Stimulated activated naive CD4-positive, alpha-beta T cell treated with Interleukin-2 at 50 U/mL for 16 hours (primary cell): ENCODE measurements at places on chromosomes 1 and 21.

GRCh38 chr1:35080171-35080854 lies 1.1 kb downstream of the ZMYM1 start:
- DNase-seq, result no peak

- DNase-seq, result no peak
These were observed 15.4 kb upstream of the LYST start for GRCh38 chr1:235881930-235882700.

- DNase-seq, result no peak
These were observed 12.6 kb downstream of the FHAD1 start for GRCh38 chr1:15259622-15260007.

DNA sequence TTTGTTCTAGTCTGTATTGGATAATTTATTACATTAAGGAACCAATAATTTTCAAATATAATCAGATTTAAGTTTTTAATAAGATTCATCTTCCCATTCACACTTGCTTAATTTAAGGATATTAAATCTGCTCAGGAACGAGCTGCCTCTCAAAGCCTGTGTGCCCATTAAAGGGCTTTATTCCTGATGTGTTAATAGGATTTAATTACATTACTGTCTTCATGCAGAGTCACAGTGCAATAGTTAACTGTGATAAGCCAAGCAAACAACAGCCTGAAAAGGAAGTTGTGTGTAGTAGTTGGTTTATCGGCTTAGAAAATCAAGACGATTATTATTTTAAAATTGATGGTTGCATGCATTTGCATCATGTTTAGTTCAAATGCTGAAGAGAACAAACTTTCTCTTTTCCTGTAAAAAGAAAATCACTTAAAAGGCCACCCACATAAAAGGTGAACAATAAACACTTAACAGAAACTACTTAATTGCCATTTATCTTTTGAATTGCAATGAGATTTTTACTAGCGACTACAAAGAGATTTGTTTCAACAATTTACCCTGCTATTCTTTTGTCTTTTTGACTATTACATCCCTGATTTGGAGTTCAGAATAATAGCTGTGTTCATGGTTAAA lies 174.6 kb downstream of the RWDD3 start:
- no peak for DNase-seq

DNA sequence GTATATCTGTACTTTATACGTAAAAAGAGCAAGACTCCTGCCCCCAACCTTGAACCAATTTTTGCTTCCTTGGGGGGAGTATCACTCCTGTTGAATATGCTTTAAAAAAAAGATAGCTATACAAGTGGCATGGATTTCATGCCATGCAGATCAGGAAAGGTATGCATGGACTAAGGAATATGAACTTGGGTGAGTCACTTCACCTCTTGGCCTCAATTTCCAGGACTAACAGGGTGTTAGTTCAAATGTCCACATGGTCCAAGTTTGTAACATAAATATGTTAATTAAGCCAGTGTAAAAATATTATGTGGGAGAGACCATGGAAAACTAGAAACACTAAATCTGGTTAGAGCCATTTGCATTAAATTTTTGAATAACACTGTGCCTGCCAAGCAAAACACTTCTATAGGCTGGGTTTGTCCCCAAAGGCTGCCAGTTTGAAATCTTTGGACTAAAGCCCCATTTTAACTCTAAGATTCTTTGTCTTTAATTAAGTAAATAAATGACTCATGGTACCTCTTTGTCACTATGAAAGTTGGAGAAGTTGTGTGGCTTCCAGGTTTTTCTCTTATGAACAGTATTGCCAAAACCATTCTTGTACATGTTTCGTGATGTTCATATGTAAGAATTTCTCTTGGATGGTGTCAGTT lies 33.1 kb downstream of the FAM177B start:
- no peak for DNase-seq

GRCh38 chr1:227459326-227459841 lies 104.0 kb upstream of the ZNF678 start:
- no peak for DNase-seq

DNA sequence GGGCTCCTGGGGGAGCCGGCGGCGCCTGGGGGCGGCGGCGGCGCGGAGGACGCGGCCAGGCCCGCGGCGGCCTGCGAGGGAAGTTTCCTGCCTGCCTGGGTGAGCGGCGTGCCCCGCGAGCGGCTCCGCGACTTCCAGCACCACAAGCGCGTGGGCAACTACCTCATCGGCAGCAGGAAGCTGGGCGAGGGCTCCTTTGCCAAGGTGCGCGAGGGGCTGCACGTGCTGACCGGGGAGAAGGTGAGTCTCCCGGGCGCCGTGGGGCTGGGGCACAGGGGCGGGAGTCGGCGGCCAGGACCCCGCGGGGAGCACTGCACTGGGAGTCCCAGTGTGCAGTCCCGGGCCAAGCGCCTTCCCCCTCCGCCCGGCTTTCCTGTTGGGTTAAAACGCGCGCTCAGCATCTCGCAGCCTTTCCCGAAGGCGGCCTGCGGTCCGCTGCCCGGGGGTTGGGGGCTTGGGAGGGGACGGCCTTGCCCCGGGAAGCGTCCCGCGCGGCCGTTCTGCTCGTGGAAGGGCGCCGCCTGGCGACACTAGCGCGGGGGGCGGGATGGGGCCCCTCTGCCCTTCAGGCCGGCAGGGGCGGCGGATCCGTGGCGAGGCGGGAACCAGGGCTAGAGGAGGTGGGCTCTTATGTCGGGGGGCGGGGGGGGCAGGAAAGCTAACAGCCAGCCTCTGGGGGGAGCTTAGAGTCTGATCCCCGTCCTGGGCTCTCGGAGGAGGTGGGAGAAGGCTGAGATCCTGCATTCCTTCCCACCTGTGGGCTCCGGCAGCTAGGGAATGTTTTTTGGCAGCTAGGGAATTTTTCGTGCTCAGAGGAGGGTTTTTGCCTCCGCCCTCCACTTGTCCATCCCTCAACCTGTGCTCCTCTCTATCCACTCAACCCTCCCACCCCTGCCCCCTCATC lies 1.1 kb downstream of the HUNK start:
- DNase-seq, result peak; percentile 12

DNA sequence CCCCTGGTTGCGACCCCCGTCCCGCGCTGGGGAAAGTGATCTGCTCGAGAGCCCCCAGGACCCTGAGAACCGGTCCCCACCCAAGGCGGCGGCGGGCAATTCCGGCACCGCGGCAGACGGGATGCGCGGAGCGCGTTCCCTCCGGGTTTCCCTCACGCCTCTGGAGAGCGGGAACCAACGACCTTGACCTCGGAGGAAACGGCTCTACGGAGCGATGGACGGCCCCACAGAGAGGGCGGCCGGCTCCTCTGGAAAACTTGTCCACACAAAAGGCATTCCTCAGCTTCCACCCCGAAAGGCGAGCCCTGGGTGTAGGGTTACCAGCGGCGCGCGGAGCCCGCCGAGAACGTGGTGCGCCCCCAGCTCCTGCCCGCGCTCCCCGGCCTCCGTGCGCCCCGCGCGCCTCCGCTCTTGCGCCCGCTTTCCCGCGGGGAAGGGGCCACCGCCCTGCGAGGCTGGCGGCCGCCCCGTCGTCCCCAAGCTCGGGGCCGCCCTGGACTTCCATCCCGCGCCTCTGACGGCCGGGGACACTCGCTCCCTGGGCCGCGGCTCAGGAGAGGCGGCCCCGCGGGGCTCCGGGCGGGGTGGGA lies 391 bp upstream of the KIAA1614 start:
- DNase-seq, result no peak
